SK-N-SH treated with all-trans-retinoic acid at 6 μM for 48 hours (cell line): ENCODE measurements at places on chromosomes 13 and 19.
A peak's percentile ranks its signal among the peaks of the same experiment; 100 is the strongest.

GRCh38 chr19:21508198-21508597, 2.8 kb downstream of the ZNF429 start:
- no peak for ATAC-seq

GRCh38 chr19:793806-794205, 3.4 kb upstream of the PTBP1 start:
- no peak for ATAC-seq

DNA sequence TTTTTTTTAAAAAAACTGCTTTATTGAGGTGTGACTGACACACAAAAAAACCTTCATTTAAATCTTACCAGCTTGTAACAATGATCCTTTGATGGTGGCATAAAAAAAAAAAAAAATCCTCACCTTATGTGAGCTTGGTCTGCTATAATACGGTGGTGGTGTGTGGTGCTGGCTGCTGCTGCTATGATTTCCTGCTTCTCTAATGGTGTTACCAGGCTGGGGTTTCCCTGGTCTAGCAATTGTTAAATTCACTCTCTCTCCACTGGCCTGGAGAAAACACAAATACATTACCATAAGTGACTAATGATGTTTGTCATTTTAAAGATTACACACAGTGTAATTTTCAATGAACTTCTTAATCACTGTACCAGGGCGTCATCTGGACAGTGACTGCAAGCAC, 60.6 kb downstream of the LNX2 start:
- no peak for ATAC-seq

DNA sequence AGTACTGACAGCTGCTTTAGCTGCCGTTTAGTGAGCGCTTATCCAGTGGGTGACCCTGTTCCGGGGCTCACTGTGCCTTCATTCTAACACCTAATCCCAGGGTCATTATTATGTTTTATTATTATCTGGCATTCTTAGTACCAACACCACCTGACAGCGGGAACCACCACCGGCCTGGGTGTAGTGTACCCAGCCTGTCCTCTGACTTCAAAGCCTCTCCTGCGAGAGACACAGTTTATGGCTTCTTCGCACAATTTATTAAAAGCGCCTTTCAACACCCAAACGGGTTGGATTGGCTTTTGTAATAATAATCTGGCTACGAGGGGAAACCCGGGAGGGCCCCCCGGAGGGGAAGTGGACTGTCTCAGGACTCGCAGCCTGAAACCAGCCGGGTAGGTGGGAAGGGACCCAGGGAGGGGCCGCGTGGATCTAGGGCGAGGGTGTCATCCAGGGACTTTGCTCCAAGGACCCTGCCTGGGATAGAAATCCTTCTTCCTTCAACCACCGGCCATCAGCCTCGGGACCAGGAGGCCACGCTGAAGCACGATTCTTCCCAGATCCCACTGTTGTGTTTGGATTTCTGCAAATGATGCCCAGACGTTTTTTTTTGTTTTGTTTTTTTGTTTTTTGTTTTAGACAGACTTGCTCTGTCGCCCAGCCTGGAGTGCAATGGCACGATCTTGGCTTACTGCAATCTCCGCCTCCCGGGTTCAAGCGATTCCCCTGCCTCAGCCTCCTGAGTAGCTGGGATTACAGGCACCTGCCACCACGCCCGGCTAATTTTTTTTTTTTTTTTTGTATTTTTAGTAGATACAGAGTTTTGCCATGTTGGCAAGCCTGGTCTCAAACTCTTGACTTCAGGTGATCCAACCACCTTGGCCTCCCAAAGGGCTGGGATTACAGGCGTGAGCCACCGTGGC, 1.6 kb upstream of the ZBTB7A start:
- ATAC-seq = no peak

GRCh38 chr19:11843722-11844121, 4.8 kb upstream of the ZNF439 start:
- no peak for ATAC-seq

DNA sequence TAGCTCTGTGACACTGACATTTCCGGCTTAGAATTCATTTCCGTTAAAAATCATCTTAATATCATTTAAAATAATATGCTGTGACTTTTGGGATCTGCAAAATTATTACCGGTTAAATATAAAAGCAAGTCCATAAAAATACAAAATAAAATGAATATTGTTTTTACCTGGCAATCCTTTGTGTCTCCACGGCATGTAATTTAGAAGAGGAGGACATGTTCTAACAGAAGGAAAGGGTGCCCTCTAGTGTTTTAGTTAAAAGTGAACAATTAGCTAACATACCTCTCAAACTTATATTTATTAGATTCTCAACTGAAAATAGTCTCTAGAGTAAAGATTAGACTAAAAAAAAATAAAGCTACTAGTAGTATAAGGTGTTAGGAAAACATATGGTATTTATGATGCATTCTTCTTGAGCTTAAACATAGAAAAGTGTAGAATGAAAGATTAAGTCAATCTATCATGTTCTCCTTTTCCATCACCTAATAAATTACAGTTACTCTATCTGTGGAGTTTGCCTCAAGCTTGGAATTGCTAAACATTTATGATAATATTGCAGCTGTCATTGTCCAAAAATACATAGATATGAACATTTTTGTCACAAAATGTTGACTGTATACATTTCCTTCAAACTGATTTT, 676.7 kb upstream of the SPRY2 start:
- peak; percentile 85 for ATAC-seq

GRCh38 chr13:66513728-66514127, 716.4 kb downstream of the PCDH9 start:
- peak; percentile 84 for ATAC-seq

GRCh38 chr19:46995492-46995891, 24.1 kb upstream of the NPAS1 start:
- no peak for ATAC-seq

GRCh38 chr19:46728693-46729339, 11.9 kb upstream of the PRKD2 start:
- peak; percentile 85 for ATAC-seq

- no peak for ATAC-seq
Measured at GRCh38 chr13:25330541-25330940, 29.1 kb downstream of the NUP58 start.

DNA sequence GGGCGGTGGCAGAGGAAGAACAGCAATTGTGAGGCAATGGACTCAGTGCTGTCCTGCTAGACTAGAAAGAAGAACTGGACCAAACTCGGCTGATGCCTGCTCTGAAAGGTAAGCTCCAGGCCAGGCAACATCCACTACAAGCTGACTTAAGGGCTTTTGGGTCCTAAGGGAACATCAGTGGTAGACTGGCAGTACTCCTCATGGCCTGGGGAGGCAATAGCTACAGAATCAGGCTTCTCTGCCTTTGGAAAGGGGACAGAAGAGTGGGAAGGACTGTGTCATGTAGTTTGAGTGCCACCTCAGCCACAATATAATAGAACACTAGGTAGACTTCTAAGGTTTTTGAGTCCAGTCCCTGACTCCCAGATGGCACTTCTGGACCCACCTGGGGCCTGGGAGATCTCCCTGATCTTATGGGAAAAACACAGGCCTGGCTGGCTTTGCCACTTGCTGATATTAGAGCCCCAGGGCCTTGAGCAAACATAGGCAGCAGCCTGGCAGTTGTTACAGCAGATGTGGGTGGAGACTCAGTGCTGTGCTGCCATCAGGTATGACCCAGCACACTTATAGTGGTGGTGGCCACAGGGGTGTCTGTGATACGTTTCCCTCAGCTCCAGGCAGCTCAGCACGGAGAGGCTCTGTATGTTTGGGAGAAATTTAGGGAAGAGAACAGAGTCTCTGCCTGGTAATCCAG, 9.2 kb upstream of the CLC start:
- no peak for ATAC-seq

- ATAC-seq = peak; percentile 3
Measured at GRCh38 chr19:10694706-10695307, 6.4 kb upstream of the QTRT1 start.

GRCh38 chr13:73449252-73449651, 390.4 kb downstream of the KLF5 start:
- no peak for ATAC-seq

DNA sequence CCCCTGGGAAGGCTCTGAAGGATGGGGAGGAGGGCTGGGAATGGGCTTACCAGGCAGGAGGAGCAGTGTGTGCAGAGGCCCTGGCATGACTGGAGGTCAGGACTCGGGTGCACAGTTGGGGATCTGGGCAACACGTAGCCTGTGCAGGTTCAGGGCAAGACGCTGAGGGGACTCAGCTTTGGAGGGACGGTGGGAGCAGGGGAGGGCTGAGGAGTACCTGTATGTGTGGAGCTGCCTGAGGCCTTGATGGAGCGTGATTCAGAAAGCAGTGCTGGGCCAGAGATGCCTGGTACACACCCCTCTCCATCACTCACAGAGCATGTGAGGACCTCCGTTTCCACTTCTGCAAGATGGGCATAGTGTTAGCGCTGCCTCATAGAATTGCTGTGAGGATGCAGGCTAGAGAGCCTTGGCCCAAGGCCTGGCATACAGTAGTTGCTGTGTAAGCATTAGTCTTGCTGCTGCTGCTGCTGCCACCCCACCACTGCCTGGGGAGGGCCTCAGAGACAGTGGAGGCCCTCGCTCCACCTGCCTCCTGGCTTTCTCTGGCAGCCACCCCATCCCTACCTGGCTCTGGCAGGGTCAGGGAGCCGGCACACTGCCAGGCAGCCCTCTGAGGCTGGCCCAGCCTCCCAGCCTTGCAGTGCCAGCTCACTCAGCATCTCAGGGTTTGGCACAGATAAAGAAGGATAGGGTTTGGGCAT, 2.4 kb downstream of the PAK4 start:
- no peak for ATAC-seq

GRCh38 chr19:10544242-10544752, 593 bp downstream of the ATG4D start:
- peak; percentile 30 for ATAC-seq

- ATAC-seq = peak; percentile 32
Measured at GRCh38 chr19:996051-996838, 4.0 kb upstream of the GRIN3B start.

- no peak for ATAC-seq
Measured at GRCh38 chr13:43153436-43154090, 130.2 kb downstream of the DNAJC15 start.

- no peak for ATAC-seq
Measured at GRCh38 chr13:102718746-102719145, 23.9 kb upstream of the METTL21C start.

GRCh38 chr13:104937881-104938280, 1597.6 kb downstream of the EFNB2 start:
- ATAC-seq = no peak

DNA sequence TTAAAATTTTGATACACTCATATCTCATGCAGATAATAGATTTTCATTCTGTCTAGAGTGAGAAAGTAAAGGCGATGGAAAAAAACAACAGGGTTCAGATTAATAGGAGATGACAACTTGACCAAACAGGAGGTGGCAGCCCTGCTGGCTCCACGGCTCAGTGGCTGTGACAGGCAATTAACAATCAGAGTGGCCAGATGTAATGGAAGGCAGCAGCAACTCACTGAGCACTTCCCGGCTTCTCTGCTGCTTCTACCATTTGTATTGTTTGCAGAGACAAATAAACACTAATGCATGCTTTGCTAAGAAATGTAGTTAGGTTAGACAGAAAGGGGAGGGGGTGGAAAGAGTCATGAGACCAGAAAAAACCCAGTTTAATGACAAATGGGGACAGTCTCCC, 473.0 kb upstream of the SLC10A2 start:
- ATAC-seq = no peak

DNA sequence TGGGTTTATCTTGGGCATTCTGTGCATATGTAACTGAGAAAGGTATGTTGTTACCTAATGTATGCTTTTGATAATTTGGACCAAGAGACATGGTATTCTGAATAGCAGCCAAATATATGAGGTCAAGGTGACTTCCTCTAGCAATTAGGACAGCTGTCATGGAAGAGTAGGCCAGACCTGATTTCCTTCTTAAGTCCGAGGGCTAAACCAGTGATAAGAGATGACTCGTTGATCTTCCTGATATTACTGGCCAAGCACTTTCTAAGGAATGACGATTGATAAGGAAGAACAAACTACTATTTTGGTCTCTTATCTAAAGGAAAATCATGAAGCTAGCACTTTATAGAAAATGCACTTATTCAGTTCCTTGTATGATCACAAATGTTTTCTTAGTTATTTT, 42.7 kb downstream of the ARHGAP35 start:
- ATAC-seq = no peak

- ATAC-seq = peak; percentile 51; the same call in 2 of the 3 replicates
Measured at GRCh38 chr19:49200238-49200862, 42.8 kb downstream of the TRPM4 start.

DNA sequence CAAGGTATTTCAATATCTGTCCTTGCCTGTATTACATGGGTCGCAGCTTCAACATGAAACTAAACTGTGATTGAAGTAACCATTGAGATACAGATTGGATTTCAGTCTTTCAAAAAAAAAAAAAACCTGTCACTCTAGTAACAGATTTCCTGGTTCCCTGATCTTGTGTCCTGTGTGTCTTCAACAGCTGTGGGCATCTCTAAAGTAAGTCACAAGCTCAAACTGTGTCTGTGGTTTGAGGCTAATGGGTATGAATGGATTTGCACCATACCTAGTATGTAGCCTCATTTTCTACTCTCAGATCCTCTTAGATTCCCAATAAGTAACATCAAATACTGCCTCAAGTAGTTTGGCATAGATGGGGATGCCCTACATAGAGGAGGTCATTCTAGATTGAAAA, 300.1 kb downstream of the COG6 start:
- no peak for ATAC-seq

- ATAC-seq = no peak; the same call in 2 of the 3 replicates
Measured at GRCh38 chr19:56111601-56112312, 9.3 kb downstream of the ZNF787 start.

DNA sequence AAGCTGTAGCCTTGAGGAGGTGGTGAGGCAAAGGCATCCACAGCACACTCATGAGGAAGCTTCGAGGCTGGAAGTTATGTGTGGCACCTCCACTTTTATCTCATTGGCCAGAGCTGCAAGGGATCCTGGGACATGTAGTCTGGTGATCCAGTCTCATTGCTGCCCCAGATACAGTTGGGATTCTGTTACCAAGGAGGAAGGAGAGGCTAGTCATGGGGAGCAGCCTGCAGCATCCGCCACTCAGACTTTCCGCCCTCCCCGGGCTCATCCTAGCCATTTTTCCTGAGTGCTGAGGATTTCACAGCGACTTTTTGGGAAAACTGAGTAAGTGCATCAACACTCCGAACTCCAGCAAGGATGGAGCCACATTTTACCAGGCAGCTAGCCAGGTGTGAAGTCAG, 74.4 kb downstream of the DPF1 start:
- peak; percentile 40; the same call in 2 of the 3 replicates for ATAC-seq

DNA sequence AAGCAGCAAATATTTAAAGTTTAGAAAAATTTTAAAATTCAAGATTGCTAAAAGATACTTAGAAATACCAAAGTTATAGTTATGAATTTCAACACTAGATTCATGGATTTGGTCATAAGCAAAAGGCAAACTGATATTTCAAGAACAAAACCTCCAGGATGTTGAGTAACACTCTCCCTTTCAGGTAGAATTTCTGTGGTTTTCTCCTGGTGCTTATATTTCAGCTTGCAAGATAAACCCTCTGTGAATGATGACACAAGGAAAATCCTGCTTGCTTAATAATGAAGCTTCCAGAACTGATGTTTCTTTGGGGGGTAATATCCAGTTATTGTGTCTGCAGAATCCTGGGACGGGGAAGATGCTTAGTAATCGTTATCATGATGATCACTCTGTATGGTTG, 320.3 kb upstream of the EDNRB start:
- ATAC-seq = no peak

- peak; percentile 82 for ATAC-seq
Measured at GRCh38 chr13:101512650-101513049, 60.2 kb downstream of the ITGBL1 start.
